ENCODE measurements at places on chromosomes 3 and 15. TPM values are rescaled to one million over a fixed set of nuclear protein-coding genes. Genes with fewer than 3 reads are reported as not detected.

DNA sequence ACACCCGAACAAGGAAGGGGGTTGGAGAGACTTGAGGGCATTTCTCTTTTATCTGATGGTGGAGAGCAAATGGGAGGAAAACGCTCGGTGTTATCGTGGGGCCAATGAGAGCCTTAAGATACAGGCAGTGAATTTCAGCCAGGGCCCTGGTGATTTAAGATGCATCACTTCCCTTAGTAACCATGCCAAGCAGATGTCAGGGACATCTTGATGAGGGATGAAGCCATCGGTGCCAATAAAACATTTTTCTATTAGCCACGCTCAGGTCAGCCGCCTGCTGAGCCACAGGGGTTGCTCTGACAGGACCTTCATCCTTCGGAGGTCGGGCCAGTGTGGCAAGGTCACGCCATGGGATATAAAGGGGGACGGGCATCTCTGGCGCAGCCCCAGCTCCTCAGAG lies 10.6 kb downstream of the IQSEC1 start:
- no peak for DNase-seq
- no peak overlapping the region for H3K4me3 ChIP-seq
- H3K4me1 ChIP-seq, result no peaks in the 10 kb centered on the region
- no peaks in the 10 kb centered on the region for H3K36me3 ChIP-seq
- no peak overlapping the region for H3K27ac ChIP-seq

The GOLGA8T gene
- not detected for total RNA-seq

The TLR9 gene
- not detected for total RNA-seq

The CATSPER2 gene
- total RNA-seq, result 0.38 TPM

The CCR8 gene
- not detected for total RNA-seq

- no peak overlapping the region for H3K27ac ChIP-seq
- peaks cover 12% of the 10 kb centered on the region for H3K4me1 ChIP-seq
- H3K36me3 ChIP-seq, result no peaks in the 10 kb centered on the region
- DNase-seq, result peak; percentile 39
Measured at GRCh38 chr3:177516158-177517011, 319.1 kb upstream of the TBL1XR1 start.

DNA sequence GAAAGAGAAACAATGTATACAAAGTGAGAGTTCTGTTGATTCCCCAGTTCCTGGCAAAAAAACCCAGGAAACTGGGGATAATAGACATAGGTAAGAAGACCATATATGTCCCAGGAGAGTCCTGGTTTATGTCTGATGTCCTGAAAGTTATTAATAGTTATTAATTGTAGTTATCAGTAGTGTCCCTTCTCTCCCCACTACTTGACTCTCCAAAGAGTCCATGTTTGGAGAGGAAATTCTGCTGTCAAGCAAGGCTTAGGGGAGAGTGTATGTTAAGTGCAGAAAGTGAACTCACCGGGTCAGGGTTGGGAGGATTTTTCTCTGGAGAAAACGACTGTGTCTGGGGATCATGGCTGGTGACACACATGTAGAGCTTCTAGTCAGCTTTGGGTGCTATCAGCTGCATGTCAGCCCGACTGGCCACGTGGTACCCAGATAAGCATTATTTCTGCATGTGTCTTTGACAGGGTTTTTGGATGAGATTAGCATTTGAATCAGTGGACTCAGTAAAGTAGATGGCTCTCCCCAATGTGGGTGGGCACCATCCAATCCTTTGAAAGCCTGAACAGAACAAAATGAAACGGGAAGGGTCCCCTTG lies 80.4 kb downstream of the CACNA2D3 start:
- no peak overlapping the region for H3K27ac ChIP-seq
- H3K27me3 ChIP-seq, result no peaks in the 10 kb centered on the region
- H3K4me3 ChIP-seq, result no peak overlapping the region
- no peak for DNase-seq

The MUC13 gene
- 0.25 TPM for total RNA-seq

The UACA gene
- total RNA-seq, result 47.0 TPM

GRCh38 chr3:58955308-58955707 lies 94.5 kb downstream of the CFAP20DC start:
- DNase-seq, result no peak
- no peaks in the 10 kb centered on the region for H3K36me3 ChIP-seq
- H3K27me3 ChIP-seq, result no peaks in the 10 kb centered on the region
- no peak overlapping the region for H3K27ac ChIP-seq

DNA sequence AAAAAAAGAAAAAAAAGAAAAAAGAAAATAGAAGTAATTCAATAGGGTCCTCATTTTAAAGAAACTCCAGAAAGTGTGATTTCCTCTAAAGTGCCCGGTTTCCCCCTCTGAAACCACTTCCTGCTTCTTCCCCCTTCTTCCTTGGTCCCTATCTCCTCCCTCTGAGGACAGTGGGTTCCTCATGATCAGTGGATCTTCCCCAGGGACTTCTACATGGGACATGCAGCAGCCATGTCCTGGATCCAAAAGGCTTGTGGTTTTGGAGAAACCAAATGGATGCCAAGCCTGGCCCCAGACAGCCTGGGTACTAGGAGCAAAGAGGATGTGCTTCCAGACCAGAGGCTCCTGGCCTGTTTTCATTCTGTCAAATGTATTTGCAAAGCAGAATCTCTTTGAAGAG lies 26.6 kb upstream of the SMAD6 start:
- DNase-seq, result no peak
- H3K4me3 ChIP-seq, result no peak overlapping the region

DNA sequence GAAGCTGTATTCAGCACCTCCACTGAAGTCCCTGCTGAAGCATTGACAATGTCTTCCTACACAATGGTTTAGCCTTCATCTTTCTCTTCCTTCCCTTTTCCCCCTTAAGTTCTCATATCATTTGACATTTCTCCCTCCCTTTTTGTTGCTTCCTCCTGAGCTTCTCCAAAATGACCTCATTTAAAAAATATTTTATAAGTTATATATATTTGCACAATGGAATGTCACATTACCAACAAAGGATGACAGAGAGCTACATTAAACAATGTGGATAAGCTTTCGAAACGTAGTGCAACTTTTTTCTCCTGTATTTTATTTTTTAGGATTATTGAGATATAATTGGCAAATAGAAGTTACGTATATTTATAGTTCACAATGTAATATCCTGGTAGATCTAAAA lies 13.2 kb upstream of the DLG1 start:
- no peak overlapping the region for H3K4me3 ChIP-seq
- H3K4me1 ChIP-seq, result peaks cover 40% of the 10 kb centered on the region
- DNase-seq, result no peak

DNA sequence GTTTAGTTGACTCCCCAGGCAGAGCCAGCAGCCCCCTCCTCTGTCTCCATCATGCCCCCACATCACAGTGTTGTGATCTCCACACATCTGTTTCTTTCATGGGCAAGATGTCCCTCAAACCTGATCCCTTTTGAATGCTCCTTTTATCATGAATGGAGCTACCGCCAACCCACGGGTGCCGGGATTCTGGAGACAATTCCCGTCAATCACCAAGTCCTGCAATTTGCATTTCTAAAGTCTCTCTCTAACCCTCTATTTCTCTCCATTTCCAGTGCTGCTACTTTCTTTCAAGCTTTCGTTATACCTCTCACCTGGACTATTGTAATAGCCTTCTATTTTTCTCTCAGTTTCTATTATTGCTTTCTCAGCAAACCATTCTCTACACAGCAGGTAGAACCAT lies 89.7 kb upstream of the CCNL1 start:
- H3K36me3 ChIP-seq, result no peaks in the 10 kb centered on the region
- H3K4me1 ChIP-seq, result peaks cover 21% of the 10 kb centered on the region
- no peak overlapping the region for H3K27ac ChIP-seq
- no peak overlapping the region for H3K4me3 ChIP-seq
- H3K27me3 ChIP-seq, result no peaks in the 10 kb centered on the region

The GMPPB gene
- 37.8 TPM for total RNA-seq

The FAM131A gene
- total RNA-seq, result 24.5 TPM

GRCh38 chr15:34768530-34768929 lies 13.7 kb upstream of the GJD2 start:
- peaks cover 3% of the 10 kb centered on the region for H3K27me3 ChIP-seq
- H3K36me3 ChIP-seq, result no peaks in the 10 kb centered on the region
- H3K27ac ChIP-seq, result no peak overlapping the region
- DNase-seq, result peak; percentile 18

DNA sequence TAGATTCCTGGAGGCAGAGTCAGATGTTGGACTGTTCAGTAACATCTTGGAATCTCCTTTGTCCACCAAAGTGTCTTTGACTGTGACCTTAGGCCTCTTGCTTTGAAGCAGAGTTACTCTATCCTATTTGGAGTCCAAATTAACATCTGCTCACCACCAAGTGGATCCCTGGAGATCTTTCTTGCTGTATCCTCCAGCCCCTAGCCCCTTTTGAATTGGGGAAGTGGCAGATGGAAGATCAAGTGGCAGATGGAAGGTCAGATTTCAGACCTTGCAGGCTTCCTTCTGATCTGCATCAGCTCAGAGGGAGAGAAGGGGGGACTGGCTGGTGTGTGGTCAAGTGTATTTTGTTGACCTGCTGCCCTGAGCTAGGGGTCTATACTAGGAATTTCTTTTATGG lies 125.0 kb upstream of the ROPN1 start:
- H3K36me3 ChIP-seq, result no peaks in the 10 kb centered on the region
- H3K4me1 ChIP-seq, result peaks cover 44% of the 10 kb centered on the region
- DNase-seq, result no peak
- no peaks in the 10 kb centered on the region for H3K27me3 ChIP-seq

- H3K4me3 ChIP-seq, result peak overlapping the region; percentile 72
- no peaks in the 10 kb centered on the region for H3K27me3 ChIP-seq
- H3K27ac ChIP-seq, result peak overlapping the region; percentile 56
- H3K36me3 ChIP-seq, result no peaks in the 10 kb centered on the region
- DNase-seq, result peak; percentile 88
Measured at GRCh38 chr15:57216288-57216687, 160.0 kb upstream of the CGNL1 start.

DNA sequence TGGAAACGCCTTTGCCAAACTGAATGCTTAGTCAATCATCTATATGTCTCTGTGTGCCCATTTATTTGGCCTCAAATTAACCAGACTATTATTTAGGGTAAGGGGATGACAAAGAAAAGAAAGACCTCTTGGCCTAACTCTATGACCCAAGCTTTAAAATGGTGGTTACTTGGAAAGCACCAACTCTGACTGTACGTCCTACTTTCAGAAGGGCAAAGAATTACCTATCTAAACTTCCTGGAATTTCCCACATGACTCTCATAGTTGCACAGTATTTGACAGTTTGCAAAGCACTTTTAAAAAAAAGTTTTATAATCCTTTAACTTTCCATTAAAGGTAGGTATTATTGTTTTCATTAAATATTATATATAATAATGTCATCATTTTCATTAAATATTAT lies 6.3 kb upstream of the MTHFS start:
- no peaks in the 10 kb centered on the region for H3K27me3 ChIP-seq
- H3K4me1 ChIP-seq, result peaks cover 15% of the 10 kb centered on the region
- no peak for DNase-seq
- H3K36me3 ChIP-seq, result no peaks in the 10 kb centered on the region

DNA sequence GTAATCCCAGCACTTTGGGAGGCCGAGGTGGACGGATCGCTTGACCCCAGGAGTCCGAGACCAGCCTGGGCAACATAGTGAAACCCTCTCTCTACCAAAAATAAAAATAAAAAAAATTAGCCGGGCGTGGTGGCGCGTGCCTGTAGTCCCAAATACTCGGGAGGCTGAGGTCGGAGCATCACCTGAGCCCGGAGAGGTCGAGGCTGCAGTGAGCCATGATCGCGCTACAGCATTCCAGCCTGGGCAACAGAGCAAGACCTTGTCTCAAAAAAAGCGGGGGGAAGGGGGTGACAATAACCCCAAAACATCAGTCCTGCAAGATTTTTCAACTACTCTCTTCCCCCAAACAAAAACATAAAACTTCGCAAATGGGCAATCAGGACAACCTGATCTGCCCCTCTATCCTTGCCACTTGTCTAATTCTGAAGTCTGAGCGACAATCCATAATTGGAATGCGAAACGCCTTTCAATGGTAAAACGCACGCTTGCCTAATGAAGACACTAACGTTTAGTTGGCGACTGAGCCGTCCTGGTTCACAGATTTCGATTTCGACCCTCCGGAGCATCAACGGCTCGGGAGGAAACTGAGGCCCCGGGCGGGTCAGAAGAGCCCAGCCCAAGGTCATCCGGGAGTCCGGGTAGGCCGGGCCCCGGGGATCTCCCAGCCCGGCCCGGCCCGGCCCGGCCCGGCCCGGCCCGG lies 868 bp downstream of the BTBD1 start:
- peaks cover 32% of the 10 kb centered on the region for H3K4me1 ChIP-seq
- peak; percentile 28 for DNase-seq
- H3K27me3 ChIP-seq, result no peaks in the 10 kb centered on the region
- peak overlapping the region; percentile 78 for H3K27ac ChIP-seq
- H3K4me3 ChIP-seq, result peak overlapping the region; percentile 81

- peak; percentile 59 for DNase-seq
- H3K4me3 ChIP-seq, result no peak overlapping the region
- no peaks in the 10 kb centered on the region for H3K27me3 ChIP-seq
- H3K4me1 ChIP-seq, result no peaks in the 10 kb centered on the region
Measured at GRCh38 chr3:184631472-184631861, 69.9 kb downstream of the EPHB3 start.

The UROC1 gene
- total RNA-seq, result not detected

- H3K4me3 ChIP-seq, result no peak overlapping the region
- no peak overlapping the region for H3K27ac ChIP-seq
- peaks cover 10% of the 10 kb centered on the region for H3K4me1 ChIP-seq
- no peaks in the 10 kb centered on the region for H3K27me3 ChIP-seq
Measured at GRCh38 chr3:148847351-148847750, 17.7 kb upstream of the CPA3 start.

- peak overlapping the region; percentile 98 for H3K27ac ChIP-seq
- peak; percentile 54 for DNase-seq
- peaks cover 36% of the 10 kb centered on the region for H3K4me1 ChIP-seq
- peak overlapping the region; percentile 96 for H3K4me3 ChIP-seq
- H3K36me3 ChIP-seq, result peaks cover 10% of the 10 kb centered on the region
- no peaks in the 10 kb centered on the region for H3K27me3 ChIP-seq
Measured at GRCh38 chr3:42601896-42602581, 1.6 kb downstream of the NKTR start.

The GP5 gene
- total RNA-seq, result 0.11 TPM

DNA sequence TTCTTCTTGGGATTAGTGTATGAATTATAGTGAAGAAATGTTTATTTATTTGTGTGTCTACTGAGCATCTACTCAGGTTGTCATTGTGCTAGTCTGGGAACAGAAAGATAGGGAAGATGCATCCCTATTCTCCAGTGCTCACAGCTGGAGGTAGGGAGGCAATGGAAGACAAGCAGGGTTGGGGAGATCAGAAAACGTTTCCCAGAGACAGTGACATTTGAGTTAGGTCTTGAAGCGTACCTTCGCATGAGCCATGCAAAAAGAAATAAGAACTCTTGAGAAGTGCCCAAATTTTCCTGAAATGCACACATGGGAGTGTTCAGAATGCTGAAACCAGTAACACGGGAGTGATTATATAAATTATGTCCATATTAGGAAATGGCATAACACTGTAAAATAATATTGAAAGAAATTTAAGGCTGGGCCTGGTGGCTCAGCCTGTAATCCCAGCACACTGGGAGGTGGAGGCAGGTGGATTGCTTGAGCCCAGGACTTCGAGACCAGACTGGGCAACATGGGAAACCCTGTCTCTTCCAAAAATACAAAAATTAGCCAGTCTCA lies 5.3 kb upstream of the CEMIP start:
- H3K4me1 ChIP-seq, result peaks cover 27% of the 10 kb centered on the region
- DNase-seq, result no peak
- no peaks in the 10 kb centered on the region for H3K27me3 ChIP-seq
- peak overlapping the region; percentile 29 for H3K27ac ChIP-seq
- no peak overlapping the region for H3K4me3 ChIP-seq

- H3K27me3 ChIP-seq, result no peaks in the 10 kb centered on the region
- peak; percentile 63 for DNase-seq
- H3K4me3 ChIP-seq, result no peak overlapping the region
- no peak overlapping the region for H3K27ac ChIP-seq
Measured at GRCh38 chr3:50971487-50971924, 296.8 kb downstream of the DOCK3 start.

The VWA5B2 gene
- total RNA-seq, result not detected

The TICRR gene
- total RNA-seq, result 2.3 TPM
